ENCODE measurements at places on chromosomes 3 and 15.

GRCh38 chr3:139120086-139121056 lies 75.7 kb upstream of the PRR23C start:
- DNase-seq = peak; percentile 24

DNA sequence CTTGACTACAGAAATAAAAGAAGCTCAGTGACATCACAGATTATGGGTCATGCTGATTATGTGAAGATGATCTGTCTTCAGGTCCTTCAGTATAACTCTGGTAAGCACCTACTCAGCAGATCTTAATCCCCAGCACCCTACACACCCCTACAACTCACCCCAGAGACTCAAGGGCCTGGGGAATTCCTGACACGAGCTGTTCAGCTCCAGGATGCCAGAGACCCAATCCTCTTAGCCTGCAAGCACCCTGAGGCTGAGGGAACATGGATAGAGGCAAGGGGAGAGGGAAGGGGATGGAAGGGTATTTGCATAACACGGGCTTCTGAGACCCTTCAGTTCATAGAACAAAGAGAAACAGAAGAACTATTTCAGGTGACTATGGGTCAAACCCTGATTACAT lies 13.0 kb downstream of the GLB1 start:
- DNase-seq = no peak

- no peak for DNase-seq
These were observed 170.9 kb downstream of the OXSM start for GRCh38 chr3:25960776-25961175.

DNA sequence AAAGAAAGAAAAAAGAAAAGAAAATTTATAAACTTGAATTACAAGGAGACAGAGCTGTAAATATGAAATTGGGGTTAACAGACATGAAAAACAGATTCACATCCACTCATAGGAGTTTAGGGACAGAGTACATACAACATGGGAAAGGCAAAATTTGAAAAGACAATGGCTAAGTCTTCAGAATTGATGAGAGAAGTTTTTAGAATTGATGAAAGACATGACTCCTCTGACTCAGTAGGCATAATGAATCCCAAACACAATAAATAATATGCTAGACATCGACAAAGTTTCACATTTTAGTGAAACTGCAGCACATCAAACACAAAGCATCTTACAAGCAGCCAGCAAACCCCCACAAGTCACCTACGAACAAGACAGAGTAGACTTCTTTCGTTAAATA lies 84.4 kb upstream of the MELTF start:
- no peak for DNase-seq

DNA sequence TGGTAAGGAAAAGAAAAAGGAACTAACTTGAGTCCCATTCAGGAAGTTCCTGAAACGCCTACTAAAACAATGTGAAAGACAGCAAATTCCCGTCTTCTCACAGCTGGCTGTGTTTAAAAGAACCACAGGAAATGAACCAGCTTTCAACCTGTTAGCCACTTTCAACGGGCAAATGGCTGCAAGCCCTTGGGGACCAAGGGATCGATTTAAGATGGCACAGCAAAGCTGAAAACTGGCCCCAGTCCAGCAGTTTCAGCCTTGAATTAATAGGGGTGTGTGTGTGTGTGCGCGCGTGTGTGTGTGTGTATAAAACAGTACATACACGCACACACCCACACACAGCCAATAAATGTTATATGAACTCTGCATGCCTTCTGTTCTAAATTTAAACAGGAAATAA lies 168.7 kb upstream of the TMCO5A start:
- DNase-seq = no peak

- no peak for DNase-seq
These were observed 5.5 kb downstream of the ANKDD1A start for GRCh38 chr15:64917211-64917610.

GRCh38 chr3:95123104-95123503 lies 1060.2 kb downstream of the NSUN3 start:
- DNase-seq = no peak

DNA sequence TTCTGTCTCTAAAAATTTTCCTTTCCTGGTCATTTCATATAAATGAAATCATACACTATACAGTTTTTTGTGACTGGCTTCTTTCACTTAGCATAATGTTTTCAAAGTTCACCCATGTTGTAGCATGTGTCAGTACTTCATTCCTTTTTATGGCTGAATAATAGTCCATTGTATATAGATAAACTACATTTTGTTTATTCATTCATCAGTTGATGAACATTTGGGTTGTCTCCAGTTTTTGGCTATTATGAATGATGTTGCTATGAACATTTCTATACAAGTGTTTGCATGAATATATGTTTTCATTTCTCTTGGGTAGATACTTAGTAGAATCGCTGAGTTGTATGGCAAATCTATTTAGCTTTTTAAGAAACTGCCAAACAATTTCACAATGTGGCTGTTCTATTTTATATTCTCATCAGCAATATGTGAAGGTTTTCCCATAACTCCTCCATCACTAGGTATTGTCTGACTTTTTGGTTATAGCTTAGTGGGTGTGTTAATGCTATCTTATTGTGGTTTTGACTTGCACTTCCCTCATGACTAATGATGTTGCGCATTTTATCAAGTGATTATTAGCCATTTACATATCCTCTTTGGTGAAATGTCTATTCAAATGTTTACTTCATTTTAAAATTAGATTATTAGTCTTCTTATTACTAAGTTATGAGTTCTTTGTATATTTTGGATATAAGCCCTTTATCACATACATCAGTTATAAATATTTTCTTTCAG lies 21.7 kb upstream of the AP4E1 start:
- DNase-seq = no peak

DNA sequence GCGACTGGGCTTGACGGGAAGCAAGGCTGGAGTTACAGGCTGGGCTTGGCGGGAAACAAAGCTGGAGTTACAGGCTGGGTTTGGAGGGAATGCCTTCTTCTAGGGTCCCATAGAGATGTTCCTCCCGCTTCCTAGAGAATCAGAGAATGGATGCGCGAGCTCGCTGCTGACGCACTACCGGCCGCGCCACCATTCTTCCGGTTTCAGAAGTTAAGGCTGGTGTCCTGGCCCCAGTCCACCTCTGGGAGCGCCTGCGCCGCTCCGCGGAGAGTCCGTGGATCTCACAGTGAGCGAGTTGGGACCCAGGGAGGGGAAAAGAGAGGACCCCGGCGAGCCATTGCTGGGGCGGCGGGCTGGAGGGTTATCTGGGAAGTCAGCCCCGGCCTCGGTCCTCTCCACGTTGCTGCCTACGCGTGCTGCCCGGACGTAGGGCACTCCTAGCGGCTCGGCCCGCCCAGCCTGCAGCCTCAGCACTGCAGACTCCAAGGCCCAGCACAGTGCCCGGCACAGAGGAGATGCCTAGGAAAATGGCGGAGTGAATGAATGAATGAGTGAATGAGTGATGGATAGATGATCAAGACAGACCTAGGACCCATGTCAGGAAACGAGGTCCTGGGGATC lies at the start of gene ZNF502:
ZNF502 (plus strand) TSS at position 206 of the 621 bp plus-strand sequence. CDS start 7,602 bp downstream, outside the sequence.
- peak; percentile 27 for DNase-seq

GRCh38 chr15:85547386-85547785 lies 167.0 kb downstream of the AKAP13 start:
- no peak for DNase-seq

DNA sequence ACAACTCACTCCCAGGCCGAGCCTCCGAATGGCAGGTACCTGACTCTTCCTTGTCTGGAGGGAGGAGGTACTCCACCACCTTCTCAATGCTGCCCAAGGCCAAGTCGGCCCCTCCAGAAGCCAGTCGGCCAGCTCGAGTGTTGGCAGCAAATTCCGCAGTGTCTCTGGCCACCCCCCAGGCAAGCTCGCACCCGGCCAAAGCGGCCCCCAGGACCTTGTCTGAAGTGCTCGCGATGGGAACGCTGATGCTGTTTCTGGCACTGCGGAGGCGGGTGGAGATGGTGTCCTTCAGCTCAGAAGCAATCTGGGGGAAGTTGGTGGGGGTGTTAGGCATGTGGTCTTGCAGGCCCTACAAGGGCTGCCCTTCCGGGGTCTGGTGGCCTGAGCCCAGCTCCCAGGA lies 9.2 kb downstream of the PLIN1 start:
- no peak for DNase-seq

- DNase-seq = no peak
These were observed 1161.4 kb downstream of the SI start for GRCh38 chr3:163916596-163917560.

DNA sequence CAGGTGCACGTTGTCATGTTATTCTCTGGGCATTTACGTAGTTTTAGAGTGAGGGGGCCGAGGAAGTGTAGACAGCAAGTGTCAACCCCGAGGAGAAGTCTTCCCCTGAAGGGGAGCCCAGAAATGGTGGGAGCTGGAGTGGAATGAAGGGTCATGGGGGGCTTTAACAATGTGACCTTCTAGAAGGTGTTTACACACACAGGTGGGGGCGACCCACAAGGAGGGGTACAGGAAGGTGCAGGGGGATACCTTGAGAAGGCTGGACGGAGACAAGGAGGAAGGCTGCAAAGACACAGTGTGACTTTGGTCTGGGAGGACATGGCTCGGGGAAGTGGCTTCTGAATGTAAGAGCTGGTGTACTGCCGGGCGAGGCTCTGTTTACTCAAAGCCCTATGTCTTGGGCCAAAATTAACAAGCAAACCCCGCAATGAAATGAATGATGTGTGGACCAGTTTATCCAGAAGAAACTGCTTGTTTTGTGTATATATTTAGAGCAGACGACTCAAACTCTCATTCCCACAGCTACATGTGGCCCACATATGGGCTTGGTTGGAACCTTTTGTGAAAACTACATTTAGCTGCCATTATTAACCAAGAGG lies 18.7 kb downstream of the TRPM1 start:
- DNase-seq = no peak

DNA sequence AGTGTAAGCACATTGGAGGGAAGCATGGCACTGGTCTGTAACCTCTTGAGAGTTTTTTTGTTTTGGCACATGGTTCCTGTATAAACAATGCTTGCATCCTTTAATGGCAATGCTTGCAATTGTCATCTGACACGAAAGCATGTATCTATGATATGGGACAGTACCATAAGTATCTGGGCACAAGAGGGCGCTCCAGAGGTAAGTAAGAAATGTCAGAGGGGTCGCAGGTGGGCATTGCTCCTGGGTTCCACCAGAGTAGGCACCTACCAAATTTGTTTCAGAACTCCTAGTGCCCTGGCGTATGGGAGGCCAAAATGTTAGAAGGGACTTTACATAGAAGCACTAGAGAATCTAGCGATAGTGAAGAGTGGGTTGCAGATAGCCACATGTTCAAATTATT lies 58.7 kb upstream of the BCHE start:
- no peak for DNase-seq

DNA sequence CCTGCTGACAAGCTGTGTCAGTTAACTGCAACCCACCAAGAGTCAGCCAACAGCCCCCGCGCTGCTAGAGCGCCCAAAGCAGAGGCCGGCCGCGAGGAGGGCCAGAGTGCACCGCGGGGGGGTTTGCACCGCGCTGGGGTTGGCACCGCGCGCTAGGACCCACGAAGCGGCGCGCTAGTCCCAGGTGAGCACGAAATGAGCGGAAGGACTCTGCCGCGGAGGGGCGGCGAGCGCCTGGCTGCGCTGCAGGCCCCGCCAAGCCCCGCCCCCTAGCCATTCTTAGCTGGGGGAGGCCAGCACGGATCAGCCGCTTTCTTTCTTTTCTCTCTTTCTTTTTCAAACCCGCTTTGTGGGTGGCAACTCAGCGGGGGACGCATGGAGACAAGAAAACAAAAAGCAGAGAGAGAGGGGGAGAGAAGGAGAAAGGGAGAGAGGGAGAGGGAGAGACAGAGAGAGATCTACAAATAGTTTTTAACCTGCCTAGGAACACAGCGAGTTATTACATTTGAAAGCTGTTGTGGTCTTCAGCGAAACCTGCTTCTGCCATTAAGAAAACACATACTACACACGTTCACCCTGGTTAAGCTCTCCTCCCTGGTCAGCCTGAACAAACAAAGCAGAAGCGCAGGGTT lies 6.9 kb upstream of the FOXB1 start:
- DNase-seq = no peak

- no peak for DNase-seq
These were observed 16.8 kb downstream of the SLC25A26 start for GRCh38 chr3:66237552-66237951.

- DNase-seq = no peak
These were observed 62.8 kb downstream of the SYNM start for GRCh38 chr15:99167640-99168039.

All from amniotic stem cell (primary cell).